ENCODE measurements at places on chromosomes 7 and 10.

- no peak for DNase-seq
Observed at GRCh38 chr10:6542999-6543430, 37.1 kb downstream of the PRKCQ start.

DNA sequence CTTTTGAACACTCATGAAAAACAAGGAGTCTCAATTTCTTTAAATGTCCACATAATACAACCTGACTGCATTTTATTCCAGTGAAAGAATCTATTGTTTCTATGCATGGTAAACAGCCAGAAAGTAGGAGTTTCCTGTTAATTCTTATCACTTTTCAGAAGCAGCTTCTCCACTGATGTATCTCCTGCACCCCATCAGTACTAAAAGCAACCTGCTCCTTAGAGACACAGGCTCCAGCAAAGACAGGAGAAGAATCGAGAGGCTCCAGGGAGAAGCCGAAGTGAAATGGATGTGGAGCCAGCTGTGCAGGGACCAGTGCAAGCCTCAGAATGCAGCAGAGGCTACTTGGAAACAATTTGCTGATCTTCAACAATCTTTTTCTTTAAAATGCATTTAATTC lies 16.4 kb upstream of the C10orf120 start:
- no peak for DNase-seq

GRCh38 chr7:137667633-137668387 lies 179.0 kb downstream of the DGKI start:
- DNase-seq = no peak

DNA sequence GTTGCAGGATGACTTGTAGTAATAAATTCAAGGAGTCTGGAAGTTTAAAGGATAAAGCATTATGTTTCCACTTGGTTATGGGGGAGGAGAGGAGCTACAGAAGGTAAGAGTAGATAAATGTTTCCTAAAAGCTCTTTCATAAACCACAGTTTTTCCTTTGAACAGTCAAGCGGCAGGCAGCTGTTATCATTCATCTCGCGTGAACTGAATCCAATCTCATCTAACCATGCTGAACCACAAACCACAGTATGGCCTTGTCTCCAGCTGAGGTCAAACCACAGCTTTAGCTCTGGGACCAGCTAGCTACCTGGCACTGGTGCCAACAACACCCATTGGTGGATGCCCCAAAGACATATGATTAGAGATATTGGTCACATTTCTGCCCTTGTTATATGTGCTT lies 63.3 kb downstream of the NOC3L start:
- peak; percentile 23 for DNase-seq

GRCh38 chr7:128939075-128939860 lies 1.5 kb downstream of the IRF5 start:
- no peak for DNase-seq

- DNase-seq = no peak
Observed at GRCh38 chr7:50626286-50626685, 61.1 kb upstream of the DDC start.

DNA sequence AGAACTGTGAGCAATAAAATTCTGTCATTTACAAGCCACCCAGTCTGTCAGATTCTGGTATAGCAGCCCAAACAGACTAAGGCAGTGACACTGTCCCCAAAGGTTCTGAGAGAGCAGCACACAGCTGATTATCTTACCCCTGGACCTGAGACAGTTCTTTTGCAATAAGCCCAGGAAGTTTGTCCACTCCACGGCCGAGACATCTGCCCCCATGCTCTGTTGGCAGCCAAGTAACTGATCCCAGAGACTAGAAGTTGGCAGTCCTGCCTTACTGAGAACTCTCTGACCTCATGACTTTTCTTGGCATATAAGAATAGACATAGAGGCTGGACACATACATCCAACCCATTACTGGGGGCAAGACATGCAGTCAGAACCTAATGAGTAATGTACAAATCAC lies 243.0 kb upstream of the GRB10 start:
- DNase-seq = no peak
